ENCODE measurements at places on chromosomes 13 and 19.

- no peak for DNase-seq
Measured at GRCh38 chr13:97221046-97221445, 1.1 kb upstream of the MBNL2 start.

DNA sequence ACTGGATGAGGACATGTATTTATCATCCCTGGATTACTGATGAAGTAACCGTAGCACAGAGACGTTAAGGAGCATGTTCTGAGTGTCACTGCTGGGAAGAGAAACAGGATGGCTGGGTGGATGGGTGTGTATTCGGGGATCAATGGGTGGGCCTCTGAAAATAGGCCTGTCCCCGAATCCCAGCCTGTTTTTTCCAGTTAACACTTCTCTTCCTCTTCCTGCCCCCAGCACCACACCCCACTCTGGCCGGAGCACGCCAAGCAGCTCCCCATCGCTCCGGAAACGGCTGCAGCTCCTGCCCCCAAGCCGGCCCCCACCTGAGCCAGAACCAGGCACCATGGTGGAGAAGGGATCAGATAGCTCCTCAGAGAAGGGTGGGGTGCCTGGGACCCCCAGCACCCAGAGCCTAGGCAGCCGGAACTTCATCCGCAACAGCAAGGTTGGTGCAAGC lies 8.8 kb downstream of the GRAMD1A start:
- DNase-seq = no peak

DNA sequence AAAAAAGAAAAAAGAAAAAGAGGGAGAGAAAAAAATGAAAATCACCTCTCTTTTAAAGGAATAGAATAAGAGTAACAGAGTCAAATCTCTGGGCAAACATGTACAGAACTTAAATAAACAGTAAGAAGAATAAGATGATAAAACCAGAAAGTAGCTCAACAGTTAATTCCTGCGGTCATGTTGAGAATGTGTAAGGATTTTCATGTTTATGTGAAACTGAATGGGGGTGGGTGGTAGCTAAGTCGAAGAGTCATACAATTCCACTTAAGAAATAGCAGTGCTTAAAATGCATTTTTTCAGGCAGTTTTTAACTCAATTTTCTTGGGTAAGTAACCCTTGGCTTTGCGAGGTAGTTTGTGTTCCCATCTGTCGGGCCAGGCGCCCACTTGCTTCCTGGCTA lies 60.9 kb downstream of the PEX11G start:
- DNase-seq = no peak

DNA sequence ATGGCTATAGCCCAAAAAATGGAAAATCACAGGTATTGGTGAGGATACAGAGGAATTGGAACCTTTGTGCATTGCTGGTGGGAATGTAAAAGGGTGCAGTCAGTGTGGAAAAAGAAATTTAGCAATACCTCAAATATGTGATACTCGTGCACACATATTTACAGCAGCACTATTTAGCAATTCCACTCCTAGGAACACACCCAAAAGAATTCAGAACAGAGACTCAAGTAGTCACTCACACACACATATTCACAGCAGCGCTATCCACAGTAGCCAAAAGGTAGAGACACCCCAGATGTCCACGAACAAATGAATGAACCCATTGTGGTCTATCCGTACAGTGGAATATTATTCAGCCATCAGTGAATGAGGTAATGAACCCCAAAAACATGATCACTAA lies 114.0 kb downstream of the COL4A2 start:
- no peak for DNase-seq

- no peak for DNase-seq
Measured at GRCh38 chr13:100454876-100455275, 133.7 kb downstream of the GGACT start.

DNA sequence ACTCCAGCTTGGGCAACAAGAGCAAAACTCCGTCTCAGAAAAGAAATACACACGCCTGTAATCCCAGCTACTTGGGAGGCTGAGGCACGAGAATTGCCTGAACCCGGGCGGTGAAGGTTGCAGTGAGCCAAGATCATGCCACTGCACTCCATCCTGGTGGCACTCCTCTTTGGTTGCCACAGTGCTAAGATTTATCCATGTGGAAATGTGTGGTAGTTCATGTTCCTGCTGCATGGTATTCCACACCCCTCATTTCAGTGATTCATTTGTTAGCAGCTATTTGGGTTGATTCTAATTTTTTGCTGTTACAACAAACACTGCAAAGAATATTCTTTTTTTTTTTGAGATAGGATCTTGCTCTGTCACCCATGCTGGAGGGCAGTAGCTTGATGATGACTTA lies 12.1 kb downstream of the IFNL3 start:
- no peak for DNase-seq

GRCh38 chr13:38671980-38672379 lies 14.9 kb upstream of the FREM2 start:
- DNase-seq = no peak

GRCh38 chr13:36815062-36815461 lies 4.0 kb upstream of the RFXAP start:
- no peak for DNase-seq

- DNase-seq = no peak
Measured at GRCh38 chr19:16885166-16885565, 3.6 kb upstream of the F2RL3 start.

DNA sequence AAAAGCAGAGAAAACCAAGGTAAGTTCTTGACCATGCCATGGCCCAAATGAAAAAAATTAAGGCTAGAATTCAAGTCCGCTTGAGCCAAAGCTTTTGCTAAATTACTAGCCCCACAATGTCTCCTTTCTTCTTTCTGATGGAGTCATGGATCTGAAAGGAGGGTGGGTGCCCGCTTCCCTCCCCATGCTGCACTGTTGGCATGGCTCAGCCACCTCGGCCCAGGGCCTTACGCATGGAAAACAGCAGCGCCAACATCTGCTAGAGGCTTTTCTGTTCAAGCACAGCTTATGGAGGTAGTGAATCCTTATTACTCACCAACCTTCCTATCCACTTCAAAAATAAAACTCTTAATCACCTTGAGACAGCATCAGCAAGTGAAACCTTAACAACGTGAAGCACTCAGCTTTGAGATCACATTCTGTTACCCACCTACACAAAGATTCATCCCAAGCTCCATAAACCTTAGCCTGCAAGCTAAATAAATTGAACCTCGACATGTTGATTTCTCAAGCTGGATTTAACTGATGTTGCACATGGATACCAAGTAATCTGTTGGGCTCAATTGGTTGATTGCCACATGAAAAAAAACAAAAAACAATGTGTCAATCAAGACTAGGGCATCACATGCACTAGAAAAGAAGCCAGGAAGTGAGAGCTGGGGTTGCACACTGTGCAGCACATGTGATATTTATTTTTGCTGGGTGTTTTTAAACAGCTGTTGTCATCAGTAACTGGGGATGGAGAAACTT lies 43.4 kb downstream of the TPT1 start:
- no peak for DNase-seq

GRCh38 chr13:97275776-97276501 lies 53.8 kb downstream of the MBNL2 start:
- DNase-seq = no peak

DNA sequence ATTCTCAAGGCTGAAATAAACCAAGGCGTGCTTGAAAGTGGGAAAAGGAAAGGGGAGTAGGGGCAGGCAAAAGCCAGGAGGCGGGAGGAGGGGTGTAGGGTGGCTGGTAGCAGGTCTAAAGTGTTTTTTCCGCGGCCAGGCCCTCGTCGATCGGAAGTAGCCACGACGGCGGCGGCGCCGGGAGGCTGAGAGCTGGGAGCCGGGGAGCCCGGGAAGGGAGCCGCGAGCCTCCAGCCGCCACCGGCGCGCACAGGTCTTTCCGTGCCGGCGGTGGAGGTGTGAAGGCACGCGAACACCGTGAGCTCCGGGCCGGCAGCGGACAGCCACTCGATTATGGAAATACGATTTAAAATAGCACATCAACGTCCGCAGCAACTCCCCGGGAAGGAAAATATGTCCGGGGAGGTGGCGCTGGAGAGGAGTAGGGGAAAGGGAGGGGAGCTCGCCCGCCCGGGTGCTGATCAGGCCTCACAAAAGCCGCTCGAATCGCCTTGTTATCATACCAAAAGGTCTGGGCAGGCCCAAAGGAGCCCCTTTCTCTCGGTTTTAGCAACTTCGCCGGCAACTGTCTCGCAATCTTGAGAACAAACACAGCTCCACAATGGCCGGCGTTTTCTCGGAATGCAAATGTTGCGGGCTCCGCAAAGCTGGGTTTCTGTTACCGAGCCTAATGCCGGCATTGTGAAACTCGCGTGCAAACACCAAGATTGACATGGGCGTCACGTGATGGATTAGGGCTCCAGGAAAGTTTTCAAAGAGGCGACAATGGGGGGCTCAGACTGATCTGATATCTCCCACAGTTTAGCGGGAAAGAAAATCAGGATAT lies 2.9 kb upstream of the PCDH8 start:
- no peak for DNase-seq

GRCh38 chr13:106296723-106297122 lies 238.7 kb downstream of the EFNB2 start:
- no peak for DNase-seq

DNA sequence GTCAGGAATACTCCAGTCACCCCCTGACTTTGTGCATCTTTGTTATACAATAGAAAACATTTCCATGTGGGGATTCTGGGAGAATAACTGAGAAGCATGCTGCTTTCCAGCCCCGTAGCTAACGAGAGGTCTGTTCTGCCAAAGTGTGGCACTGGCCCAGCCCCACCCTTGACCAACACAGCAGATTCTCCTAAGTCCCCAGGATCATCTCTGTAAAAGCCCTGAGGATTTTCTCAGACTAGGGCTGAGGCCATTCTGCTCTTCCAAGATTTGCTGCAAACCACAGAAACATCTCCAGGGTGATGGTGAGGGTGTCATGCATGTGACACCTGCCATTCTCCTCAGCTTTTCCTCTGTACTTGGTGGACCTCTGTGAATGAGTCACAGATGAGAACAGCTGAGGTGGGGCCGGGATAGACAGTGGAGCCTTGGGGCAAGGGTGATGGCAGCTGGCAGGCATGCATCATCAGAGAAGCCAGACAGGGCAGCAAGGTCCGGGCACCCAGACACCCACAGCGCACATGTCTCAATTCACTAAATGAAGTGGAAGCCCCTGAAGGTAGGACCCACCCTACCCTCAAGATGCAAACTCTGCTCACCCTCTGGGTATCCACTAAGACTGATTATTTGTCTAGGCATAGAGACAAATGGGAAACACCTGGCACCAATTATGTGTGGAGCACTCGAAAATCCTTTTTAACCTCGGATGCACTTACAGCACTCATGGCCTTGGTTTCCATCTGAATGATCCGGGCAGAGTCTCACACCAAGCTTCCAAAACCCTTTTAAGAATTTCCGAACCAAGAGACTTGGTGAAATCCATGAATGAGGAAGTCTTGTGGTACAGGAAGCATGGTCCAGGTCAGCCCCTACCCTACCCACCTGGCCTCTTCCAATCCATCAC lies 20.1 kb upstream of the DOCK9 start:
- DNase-seq = no peak

DNA sequence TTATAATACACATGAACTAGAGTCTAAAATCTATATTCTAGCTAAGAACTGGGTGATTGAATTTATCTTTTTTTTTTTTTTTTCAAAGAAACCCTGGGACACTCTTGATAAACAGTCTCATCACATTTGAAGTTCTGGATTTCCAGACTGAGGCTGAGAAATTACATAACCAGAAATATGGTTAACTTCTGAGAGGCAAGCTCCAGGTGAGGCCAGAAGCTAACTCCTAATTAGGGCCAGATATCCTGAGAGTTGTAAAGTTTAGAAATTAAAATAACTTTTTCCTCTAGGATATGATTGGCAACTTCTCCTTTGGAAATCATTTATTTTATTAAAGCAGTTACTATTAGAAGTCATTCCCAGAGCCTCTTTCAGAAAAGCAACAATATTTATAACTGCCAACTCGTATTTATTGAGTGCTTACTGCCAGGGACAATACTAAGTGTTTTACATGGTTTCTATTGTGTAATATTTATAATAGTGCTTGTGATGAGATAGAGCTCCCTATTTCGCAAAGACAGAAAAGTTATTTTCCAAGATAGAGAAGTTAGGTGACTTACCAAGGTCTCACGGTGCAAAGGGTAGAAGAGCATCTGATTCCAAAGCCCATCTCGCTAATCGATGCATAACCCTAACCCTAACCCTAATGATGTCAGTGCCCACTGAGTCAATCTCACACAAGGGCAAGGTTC lies 187.7 kb downstream of the DCT start:
- no peak for DNase-seq

- no peak for DNase-seq
Measured at GRCh38 chr19:45391871-45392665, 12.8 kb downstream of the PPP1R13L start.

DNA sequence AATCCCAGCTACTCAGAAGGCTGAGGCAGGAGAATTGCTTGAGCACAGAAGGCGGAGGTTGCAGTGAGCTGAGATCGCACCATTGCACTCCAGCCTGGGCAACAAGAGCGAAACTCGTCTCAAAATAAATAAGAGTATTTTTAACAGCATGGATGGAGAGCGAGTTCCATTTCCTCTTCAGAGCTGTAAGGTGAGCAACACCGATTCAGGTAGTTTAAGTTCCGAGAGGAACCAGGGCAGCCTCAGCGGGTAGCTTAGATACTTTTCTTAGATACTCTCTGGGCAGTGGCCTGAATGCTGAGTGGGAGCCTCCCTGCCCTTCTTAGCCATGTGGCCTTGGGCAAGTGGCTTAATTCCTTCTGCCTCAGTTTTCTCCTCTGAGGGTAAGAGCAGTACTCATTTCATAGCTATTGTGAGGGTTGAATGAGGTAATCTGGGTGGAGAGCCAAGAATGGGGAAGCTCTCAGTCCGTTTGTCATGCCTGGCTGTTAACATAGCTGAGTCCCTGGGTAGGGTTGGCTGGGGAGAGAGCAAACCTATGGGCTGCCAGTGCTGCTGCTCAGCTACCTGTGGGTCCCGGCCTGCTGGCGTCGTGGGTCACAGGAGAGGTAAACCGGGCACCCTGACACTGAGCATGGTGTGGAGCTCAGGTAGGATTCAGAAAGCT lies 4.1 kb downstream of the ATP11A start:
- no peak for DNase-seq

- no peak for DNase-seq
Measured at GRCh38 chr13:114115191-114115671, 17.2 kb downstream of the RASA3 start.

DNA sequence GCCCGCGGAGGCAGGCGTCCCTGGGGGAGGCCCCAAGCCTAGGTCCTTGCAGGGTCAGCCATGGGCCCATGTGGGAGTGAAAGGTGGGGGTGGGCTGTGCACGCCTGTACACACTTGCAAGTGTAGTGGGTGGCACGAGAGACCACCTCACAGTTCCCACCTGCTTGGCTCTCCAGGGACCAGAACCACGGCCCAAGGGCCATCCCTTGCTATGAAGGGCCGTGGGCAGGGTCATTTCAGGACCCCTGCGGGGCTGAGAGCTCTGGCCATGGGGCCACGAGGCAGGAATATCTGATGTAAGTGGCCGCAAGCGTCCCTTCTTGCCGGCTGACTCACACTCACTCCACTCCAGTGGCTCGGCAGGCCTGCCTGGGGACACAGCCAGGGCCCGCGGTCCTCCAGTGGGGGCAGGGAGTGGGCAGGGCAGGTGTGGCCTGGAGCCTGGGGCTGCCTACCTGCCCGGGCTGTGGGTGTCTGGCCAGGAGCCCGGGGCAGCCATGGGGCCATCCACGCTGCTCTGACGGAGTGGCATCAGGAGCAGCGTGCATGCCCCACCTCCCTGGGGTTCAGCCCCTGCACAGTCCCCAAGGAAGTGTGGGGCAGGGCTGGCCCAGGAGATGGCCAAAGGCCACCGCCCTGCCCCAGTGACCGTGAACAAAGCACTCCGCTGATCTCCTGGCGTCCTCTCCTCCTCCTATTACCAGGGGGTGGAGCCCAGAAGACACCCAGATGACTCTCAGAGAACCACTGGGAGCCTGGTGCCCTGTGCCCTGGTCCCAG lies 8.6 kb upstream of the MKNK2 start:
- no peak for DNase-seq
